ENCODE measurements at places on chromosomes 16 and 17.

GRCh38 chr16:59289151-59289550 lies 555.0 kb upstream of the GOT2 start:
- no peak for DNase-seq

DNA sequence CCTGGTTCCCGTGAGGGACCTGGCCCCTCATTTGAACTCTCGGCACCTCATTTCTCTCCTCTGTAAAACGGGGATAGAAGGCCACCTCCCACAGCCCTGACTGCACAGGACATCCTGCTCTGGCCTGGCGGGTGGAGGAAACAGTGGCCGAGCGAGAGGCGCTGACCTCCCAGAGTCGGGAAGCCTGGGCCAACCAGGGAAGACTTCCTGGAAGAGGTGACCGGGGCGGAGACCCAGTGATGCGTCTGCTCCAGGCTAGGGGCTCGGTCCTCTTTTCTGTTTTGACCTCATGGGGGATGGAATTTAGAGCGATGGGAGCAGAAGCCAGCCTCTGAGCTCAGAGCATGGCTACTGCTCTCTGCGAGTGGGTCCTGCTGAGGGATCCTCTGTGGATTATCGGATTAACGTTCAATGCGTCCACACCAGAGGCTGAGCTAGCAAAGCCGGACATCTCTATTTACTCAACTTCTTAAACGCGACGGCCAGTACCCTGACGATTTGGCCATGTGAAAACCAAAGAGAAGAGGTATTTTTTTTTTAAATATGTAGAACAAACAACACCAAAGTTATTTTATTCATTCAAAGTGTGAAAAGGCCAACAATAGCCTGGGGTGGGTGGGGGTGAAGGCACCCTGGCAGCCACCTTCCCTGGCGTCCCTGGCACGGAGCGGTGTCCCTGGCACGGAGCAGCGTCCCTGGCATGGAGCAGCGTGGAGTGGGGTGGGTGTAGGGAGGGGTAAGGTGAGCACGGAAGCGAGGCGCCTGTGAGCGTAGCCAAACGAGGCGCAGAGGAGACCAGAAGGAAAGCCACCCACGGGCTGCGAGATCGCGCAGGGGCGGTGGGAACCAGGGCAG lies 9.2 kb upstream of the MSLN start:
- DNase-seq, result no peak

- no peak for DNase-seq
These were observed 25.0 kb downstream of the METTL22 start for GRCh38 chr16:8646326-8647053.

DNA sequence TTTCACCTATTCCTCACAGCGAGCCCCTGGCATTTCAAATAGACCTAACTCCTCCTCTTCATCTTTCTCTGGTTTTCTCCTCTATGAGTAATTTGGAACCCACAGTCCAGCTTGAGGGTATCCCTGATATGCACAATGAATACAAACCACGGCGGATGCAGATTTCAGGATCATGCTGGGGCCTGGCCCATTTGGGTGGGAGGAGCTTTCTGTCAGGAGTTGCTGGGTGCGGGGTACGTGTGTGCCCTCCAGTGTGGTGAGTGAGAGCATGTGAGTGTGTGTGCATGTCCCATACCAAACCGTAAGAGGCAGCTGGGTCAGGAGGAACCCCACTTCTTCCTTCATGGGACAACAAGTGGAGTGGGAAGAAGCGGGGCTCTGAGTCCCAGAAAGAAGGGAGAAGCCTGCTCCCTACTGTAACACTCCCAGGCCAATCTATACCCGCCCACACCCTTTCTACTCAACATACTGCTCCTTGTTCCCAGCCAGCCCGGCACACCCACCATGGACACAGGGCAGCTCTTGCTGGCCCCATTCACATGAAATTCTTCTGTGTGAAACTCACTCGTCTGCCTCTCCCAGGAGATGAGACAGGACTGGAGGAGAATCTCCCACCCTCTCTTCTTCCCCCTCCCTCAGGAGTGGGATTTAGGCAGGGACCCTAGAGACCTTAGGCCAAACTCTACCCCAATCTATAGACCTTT lies 18.4 kb downstream of the CNTNAP1 start:
- no peak for DNase-seq

GRCh38 chr16:87074641-87075318 lies 242.4 kb downstream of the C16orf95 start:
- no peak for DNase-seq

- no peak for DNase-seq
These were observed 135.6 kb downstream of the PARN start for GRCh38 chr16:14494396-14494966.

GRCh38 chr17:36641331-36641876 lies 40.0 kb downstream of the MRM1 start:
- DNase-seq, result no peak

Measured in activated naive CD4-positive, alpha-beta T cell treated with anti-CD3 and anti-CD28 coated beads, Interleukin-2, amount 50 U/mL, for 16 hours (primary cell).